Calu3 (cell line): ENCODE measurements at places on chromosomes 7 and 10. TPM values are rescaled to one million over a fixed set of nuclear protein-coding genes. Genes with fewer than 3 reads are reported as not detected.
A peak's percentile ranks its signal among the peaks of the same experiment; 100 is the strongest.

Gene CPA4
- total RNA-seq = not detected in 2 replicates

Gene MRLN
- not detected in 2 replicates for total RNA-seq

Gene SERPINE1
- 1.1 and 1.8 TPM in 2 replicates for total RNA-seq

Gene CCDC172
- total RNA-seq = not detected in 2 replicates

Gene ADRA2A
- total RNA-seq = 5.4 and 6.7 TPM in 2 replicates

Gene VGF
- total RNA-seq = 0.14 and 0.81 TPM in 2 replicates

Gene FAS
- 3.1 and 5.5 TPM in 2 replicates for total RNA-seq

Gene TAS2R3
- total RNA-seq = 2.8 and 3.8 TPM in 2 replicates

Gene NUTM2E
- total RNA-seq = not detected in 2 replicates

Gene AASS
- total RNA-seq = 12.7 and 18.7 TPM in 2 replicates

Gene GLI3
- not detected in 2 replicates for total RNA-seq

- DNase-seq = no peak
Measured at GRCh38 chr7:47007471-47007870, 574.4 kb downstream of the TNS3 start.

DNA sequence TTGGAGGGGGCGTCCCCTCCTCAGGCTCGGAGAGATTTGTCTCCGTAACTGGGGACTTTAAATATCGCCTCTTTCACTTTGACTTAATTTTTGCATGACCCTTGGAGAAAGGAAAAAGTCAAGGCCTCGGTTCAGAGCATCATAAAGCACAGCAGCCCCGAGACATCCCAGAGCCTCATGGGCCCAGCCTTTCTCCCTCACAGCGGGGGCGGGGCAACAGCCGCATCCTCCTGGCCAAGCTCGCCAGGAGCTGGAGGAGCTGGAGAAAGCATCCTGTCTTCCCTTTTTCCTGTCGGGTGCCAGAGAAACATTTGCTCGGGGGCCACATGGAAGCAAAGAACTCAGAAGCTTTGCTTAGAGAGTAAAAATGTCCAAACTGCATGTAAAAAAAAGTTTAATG is 43.6 kb upstream of the DPYSL4 start:
- no peak for DNase-seq

GRCh38 chr10:88491314-88491713 is 91.8 kb downstream of the RNLS start:
- DNase-seq = no peak

DNA sequence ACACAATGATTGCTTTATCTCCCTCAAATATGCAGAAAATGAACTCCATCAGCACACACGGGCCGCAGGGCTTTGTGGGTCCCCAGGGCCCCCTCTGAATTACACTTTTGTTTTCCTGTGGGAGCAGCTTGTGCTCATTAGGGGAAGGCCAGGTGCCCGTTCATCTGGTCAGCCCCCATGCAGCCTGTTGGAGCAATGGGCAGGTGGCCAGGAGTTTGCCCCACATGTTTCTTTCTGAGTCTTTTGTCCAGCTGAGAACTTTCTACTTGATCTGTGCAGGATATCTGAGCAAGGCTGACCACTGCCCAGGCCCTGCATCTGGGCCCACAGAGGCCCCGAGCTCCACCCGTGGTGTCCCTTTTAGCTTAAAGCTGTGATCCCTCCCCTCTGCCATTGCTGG is 105.3 kb upstream of the FAM20C start:
- DNase-seq = no peak

- DNase-seq = no peak
Measured at GRCh38 chr10:80201608-80202141, 3.7 kb downstream of the ANXA11 start.

DNA sequence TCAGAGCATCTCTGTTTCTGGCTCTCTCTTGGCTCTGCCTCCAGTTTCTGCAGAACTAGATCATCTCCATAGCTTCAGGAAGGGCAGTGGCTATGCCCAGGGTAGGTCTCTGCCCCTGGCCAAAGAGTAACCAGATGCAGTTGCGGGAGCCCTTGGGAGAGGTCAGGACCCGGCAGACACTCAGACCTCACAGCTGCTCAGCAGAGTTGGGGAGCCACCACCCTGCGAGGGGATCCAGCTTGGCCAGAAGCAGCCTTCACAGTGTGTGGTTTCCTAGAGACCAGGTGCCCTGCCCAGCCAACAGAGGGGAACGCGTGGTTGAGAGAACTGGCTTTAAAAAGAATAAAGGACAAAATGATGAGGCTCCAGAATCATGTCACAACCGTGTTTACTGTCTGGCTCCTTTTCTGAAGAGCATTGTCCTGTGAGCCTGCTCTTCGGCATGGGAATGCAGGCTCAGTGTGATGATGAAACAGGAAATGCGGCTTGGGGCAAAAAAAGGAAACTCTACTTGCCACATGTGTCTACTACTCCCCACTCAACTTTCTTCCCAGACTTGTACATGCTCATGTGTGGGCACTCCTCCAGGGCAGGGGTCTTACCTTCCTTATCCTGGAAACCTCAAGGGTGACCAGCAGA is 243.1 kb downstream of the INHBA start:
- no peak for DNase-seq

GRCh38 chr7:786472-787255 is 45.6 kb upstream of the SUN1 start:
- DNase-seq = peak; percentile 89

DNA sequence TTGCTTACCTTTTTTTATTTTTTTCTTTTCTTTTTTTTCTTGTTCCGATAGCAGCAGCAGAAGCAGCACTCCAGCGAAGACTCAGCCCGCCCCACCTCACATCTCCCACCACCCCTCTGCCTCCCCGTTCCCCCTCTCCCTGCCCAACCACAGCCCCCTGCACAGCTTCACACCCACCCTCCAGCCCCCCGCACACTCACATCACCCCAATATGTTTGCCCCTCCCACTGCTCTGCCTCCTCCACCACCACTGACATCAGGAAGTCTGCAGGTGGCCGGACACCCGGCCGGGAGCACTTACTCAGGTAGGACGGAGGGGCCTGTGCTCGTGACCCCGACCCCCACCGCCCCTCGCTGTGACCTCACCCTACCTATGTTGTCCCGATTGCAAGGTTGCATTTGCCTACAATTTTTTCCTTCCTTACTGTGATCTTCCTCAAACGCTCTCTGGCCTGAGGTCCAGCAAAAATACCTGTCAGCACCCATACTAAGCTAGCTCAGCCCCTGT is 367.2 kb upstream of the GALNT17 start:
- no peak for DNase-seq

- DNase-seq = no peak
Measured at GRCh38 chr10:74786126-74786525, 40.3 kb upstream of the KAT6B start.

DNA sequence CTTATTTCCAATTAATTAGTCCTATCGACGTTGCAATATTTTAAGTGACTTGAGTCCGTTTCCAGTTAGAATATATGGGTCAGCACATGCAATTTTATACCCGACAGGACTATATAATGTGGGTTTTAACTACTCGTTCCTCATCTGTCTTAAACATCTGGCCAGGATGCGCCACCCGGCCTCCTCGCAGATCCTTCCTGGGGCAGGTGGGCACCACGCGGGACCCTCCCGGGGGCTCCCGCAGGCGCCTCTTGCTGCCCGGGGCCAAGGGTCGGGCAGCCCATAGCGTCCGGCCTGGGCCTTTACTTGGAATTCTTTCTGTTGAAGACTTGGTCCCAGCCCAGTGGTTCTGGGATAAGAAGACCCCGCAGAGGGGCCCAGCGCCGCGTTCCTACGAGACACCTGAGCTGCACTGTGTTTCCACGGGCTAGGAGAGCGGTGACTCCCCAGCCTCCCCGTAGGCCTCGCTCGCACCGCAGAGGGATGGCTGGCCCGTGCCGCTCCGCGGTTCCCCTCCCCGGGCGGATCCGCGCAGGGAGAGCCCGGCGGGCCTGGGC is 10.1 kb upstream of the MNX1 start:
- no peak for DNase-seq

GRCh38 chr10:77591238-77591880 is 46.2 kb downstream of the KCNMA1 start:
- DNase-seq = no peak

DNA sequence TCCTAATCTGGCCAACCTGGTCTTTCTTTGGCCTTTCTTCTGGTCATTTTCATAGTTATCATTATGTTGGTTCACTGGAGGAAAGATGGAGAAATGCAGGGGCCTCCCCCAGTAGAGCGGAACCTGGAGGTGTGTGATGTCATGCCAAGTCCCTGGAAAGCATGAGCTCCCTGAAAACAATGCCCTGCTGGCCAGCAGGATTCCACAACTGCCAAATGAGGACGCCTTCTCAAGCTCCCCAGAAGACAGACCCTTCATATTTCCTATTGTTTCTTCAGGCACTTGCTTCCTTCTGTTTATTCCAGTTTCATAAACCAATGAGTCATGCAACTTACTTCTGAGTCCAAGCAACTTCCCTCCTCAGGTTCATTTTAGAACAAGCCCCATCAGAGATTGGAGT is 339.0 kb downstream of the GATA3 start:
- no peak for DNase-seq

DNA sequence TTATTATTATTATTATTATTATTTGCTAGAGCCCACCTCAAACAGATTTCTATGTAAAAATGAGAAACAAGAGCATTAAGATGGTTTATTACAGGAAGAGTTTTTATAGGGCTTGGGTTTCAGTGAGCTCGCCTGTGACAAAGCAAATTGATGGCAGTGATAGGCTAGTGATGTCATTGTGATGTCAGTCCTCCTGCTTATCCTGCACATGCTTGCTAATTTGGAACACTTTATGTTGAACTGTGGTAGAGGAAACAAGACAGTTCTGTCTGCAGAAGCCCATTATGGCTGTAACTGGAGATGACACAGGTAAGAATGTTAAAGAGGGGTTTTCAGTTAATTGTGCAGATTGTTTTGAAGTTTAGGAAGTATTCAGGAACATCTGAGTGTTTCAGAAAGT is 68.3 kb downstream of the CREM start:
- no peak for DNase-seq

DNA sequence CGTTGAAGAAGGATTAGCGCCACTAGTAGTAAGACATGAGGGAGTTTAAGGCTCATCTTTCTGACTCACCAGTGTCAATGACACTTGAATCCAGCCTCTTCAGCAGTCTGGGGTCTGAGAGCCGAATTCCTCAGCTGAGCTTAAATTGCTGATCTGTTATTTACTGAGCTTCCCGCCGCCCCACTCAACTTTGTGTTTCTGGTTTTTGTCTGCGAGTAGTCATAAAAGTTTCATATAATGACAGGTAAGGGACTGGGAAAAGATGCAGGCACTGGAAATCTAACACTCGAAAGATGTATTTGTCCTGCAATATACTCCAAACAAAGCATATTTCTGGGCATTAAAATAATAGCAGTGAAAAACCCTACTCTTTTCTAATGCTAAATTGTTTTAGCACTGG is 51.2 kb upstream of the RELN start:
- no peak for DNase-seq

DNA sequence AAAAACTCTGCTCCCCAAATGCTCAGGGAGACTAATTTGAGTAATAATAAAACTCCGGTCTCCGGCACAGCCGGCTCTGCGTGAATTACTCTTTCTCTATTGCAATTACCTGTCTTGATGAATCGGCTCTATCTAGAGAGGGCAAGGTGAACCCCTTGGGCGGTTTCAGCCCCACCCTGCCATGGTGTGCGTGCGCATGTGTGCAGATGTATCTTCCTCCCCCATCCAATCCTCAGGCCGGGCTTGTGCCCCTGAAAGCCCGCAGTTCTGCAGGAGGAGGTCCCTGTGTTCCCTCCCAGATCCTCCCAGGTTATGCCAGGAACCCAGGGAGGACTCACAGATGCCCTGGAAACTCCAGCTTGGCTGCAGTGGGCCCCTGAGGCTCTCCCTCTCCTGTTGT is 48.3 kb upstream of the MYL10 start:
- no peak for DNase-seq
